AG09309 (cell line): ENCODE measurements at places on chromosomes 12 and 14.

GRCh38 chr12:15846887-15847286 lies 35.3 kb upstream of the STRAP start:
- peak; percentile 46 for DNase-seq

DNA sequence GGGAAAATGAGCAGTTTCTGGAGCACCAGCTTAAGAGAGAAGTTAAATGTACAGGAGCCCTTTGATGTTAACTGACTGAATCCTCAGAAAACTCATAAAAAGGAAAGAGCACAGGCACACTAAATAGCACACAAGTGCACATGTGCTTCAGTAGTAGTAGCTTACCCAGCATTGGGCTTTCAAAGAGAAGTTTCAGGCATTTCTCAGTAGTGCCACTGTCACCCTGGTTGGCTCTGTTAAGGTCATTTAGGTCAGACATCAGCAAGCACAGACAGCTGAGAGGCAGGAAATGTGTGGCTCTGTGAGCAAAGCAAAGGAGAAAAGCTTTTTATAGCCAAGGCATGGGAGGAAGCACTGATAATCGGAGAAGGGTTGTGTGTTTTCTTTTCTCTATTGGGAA lies 96.3 kb upstream of the HIF1A start:
- no peak for DNase-seq

GRCh38 chr12:67852701-67853100 lies 136.5 kb upstream of the IFNG-AS1 start:
- DNase-seq, result no peak

- no peak for DNase-seq
These were observed 27.5 kb upstream of the HNF1A start for GRCh38 chr12:120950807-120951206.

- DNase-seq, result no peak
These were observed 731 bp upstream of the PCNX4 start for GRCh38 chr14:60090864-60091519.

DNA sequence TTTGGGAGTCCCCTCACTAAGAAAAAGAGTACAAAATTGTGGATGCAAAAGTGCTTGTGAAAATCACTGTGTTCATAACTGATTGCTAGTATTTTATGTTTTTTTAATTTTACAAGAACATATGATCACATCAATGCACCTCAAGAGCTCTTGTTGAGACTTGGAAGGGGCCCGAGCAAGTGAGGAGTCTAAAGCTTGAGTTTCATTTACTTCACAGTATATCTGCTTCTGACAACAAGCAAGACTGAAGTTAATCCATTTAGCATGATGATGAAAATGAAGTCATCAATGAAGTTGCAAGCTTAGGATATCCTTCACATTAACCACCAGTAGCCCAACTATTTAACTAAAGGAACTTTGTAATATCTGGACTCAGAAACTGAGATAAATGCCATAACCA lies 182.5 kb upstream of the DIO2 start:
- no peak for DNase-seq

DNA sequence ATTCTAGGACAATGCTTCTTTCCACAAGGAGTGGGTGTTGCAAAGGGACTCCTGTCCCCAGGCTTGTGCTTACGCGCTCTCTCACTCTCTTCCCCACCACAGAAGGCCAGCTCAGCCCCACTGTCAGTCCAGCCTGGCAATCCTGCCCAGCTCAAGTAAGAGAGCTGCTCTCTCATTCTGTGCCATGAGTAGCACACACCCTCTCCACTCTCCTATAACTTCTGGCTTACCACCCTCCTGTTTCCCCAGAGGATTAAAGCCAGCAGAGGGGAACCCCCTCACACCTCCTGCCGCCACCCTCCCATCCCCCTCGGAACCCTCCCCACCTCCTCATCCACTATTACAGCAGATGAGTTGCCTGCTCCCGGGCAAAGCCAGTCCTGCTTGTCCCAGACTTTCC lies 17.1 kb downstream of the NCKAP5L start:
- DNase-seq, result no peak

DNA sequence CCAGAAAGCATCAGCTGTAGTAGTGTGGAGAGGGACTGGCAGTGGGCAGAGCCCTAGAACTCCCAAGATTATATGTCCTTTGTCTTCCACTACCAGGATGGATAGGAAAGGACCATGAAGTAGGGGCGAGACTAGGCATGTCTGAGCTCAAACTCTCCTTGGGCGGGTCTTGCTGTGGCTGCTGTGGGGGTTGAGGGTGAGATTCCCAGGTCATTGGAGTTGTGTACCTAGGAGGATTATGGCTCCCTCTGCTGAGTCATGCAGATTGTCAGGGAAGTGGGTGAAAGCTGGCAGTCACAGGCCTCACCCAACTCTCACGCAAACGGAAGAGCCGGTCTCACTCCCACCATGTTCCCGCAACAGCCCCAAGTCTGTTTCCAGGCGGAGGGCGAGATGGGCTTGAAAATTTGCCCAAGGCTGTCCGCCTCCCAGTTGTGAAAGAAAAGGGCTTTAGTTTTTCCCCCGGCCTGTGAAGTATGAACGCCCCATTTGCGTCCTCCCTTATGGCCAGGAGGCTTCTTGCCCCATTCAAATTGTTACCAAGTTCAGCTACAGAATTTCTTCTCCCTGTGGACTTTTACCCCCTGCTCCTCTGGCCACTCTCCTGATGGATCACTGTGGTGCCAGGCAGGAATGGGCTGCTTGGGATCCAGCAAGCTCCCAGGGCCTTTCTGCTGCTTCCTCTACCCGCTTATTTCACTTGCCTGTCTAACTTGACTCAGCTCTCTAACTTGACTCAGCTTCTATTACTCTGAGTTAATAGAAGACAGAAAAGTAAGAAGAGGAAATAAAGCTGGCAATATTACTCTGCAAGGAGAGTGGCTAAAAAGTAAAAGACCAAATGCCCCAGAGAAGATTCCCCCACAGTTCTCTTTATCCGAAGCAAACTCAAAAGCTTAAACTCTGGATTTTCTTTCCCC lies 159.3 kb downstream of the SLC2A13 start:
- DNase-seq, result no peak

GRCh38 chr14:92903359-92903758 lies 19.6 kb upstream of the CHGA start:
- no peak for DNase-seq

GRCh38 chr12:48017496-48017895 lies 13.2 kb upstream of the COL2A1 start:
- no peak for DNase-seq

DNA sequence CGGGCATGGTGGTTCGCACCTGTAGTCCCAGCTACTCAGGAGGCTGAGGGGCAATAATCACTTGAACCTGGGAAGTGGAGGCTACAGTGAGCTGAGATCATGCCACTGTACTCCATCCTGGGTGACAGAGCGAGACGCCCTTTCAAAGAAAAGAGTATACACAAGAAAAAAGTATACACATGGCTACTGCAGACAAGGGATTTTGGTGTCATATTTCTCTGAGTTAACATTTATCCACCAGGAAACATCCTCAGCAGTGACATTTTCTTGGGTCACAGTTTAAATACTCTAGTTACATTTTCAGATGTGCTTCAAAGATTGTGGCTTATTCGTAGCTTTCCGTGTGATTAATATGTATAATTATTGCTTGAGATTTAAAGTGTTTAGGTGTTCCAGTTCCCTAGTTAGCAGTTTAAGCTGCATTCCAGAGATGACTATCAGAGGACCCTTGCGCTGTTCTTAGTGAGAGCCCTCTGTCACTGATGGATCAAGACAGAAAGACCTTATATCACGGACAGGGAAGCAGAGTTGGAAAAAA lies 4.7 kb upstream of the PPP2R5E start:
- DNase-seq, result no peak

- no peak for DNase-seq
These were observed at the start of gene PNMA1 for GRCh38 chr14:73713803-73714655. Gene PNMA1 (minus strand): TSS chr14:73714384. CDS start chr14:73713639, 745 bp downstream.

- DNase-seq, result no peak
These were observed 44.8 kb downstream of the CPSF6 start for GRCh38 chr12:69284131-69284530.

- DNase-seq, result no peak
These were observed 32.8 kb downstream of the UBE3B start for GRCh38 chr12:109510196-109510595.

DNA sequence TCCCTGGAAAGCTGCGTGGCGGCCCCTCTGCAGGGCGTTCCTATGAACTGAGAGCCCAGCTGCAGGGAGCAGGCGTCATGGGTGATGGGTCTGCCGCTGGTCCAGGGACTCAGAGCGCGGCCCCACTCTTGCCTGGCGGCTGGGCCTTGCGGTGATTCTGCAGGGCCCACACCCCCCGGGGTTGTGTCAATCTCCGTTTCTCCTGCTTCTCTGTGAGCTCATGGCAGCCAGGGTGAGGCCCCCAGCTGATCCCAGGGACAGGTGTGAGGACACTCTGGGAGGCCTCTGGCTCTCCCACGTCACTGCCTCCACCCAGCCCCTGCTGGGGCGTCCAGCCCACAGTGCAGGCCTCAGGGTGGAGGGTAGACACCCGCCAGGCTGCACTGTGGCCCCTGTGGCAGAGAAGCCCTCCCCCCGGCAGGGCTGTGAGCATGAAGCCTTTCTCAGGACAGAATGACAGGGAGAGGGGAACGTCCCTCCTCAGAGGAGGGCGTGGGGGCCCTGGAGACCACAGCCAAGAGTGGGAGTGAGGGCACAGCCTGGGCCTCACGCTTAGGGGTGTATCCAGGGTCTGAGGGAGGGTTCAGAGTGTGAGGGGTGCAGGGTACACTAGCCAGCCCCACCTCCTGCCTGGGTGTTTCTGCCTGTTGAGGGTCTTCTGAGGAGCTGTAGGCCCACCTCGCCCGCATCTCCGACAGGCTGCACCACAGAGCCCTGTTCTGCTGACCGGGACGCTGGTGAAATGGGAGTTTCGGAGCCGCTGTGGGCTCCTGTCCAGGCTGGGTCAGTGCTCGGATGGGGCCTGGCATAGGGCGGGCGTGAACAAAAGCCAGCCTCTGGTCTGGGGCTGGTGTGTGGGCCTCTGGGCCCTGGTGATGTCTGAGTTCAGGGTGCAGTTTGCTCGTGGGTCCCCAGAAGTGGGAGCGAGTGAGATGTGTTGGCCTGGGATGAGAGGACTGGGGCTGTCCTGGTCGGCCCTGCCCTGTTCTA lies 26.7 kb upstream of the CRIP2 start:
- DNase-seq, result no peak

DNA sequence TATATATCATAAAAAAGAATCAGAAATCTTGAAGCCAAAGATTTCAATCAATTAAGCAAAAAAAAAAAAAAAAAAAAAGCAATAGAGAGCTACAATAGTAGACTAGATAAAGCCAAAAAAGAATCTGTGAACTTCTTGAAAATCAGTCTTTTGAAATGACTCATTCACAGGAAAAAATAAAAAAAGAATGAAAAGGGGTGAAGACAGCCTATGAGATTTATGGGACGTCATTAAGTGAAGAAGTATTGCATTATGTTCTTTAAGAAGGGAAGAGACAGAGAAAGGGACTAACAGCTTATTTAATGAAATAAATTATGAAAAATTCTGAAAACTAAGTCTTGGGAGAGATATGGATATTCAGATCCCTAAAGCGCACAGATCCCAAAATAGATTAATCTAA lies 103.8 kb downstream of the ACSS3 start:
- no peak for DNase-seq

GRCh38 chr14:104885973-104886689 lies 21.1 kb downstream of the CEP170B start:
- no peak for DNase-seq

DNA sequence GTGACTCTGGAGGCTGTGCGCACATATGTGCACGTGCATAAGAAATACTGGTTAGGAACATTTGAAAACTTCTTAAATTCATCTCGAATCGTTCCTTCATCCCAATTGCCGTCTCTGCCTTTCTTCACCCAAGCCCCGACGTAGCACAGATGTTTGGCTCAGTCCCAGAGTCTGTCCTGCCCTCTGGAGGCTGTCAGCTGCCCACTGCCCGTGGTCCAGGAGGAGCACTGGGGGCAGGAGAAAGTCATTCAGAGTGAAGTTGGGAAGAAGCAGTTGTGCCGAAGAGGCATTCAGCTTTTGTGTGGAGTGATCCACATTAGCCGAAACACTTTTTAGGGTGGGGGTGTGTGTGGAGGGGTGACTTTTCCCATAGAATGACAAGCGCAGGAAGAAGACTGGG lies 124.9 kb downstream of the TSPAN9 start:
- DNase-seq, result no peak

GRCh38 chr12:119730381-119730780 lies 62.4 kb downstream of the PRKAB1 start:
- DNase-seq, result no peak

- DNase-seq, result no peak
These were observed 191.8 kb downstream of the DACT1 start for GRCh38 chr14:58829594-58829993.
